IPS DF 19.7 (cell line): ENCODE measurements at places on chromosomes 1 and 21.

- DNase-seq, result no peak
Measured at GRCh38 chr1:179632868-179633267, 41.2 kb downstream of the TDRD5 start.

GRCh38 chr1:116485071-116485735, 85.6 kb downstream of the CD58 start:
- DNase-seq, result peak; percentile 69

DNA sequence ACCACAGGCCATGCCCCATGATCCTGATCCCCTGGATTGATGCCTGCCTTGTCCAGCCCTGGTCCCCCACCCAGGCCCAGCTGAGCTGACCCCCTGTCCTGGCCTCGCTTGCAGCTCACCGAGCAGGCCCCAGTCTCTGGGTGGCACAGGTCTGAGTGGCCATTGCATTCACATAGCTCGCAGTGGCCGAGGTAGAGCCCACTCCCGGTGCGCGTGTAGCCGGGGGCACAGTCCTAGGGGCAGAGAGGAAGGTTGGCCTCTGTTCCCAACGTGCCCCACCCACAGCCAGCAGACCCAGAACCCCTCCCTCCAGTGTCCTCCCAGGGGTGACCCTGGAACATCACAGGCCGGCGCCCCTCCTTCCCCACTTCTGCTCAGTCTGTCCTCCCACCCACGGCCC, 51.9 kb downstream of the LDLRAD2 start:
- DNase-seq, result no peak

DNA sequence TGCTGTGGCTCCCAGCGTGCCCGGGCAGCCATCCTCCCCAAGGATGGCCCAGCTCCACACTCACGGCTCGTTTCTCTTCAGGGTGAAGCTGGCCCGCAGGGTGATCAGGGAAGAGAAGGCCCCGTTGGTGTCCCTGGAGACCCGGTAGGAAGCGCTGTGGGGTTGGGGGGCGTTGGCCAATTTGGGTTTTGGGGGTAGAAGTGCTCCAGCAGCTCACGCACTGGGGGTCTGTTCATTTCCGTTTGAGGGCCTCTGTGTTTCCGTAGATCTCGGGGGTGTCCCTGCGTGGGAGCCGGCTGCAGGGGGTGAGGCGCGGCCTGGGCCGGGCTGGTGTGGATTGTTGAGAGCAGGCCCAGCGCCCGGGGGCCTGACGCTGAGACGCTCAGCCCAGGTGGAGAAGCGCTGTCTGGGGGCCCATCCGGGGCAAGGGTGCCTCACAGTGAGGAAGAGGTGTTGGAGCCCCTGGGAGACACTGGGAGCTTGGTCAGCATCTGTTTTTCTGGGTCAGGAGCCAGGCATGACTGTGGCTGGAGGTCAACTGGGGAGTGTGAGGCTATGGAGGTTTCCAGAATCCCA, 12.6 kb downstream of the COL6A1 start:
- DNase-seq, result no peak

GRCh38 chr1:29883986-29884385, 647.7 kb downstream of the PTPRU start:
- no peak for DNase-seq

- no peak for DNase-seq
Measured at GRCh38 chr1:28374297-28374696, 4.8 kb downstream of the PHACTR4 start.

DNA sequence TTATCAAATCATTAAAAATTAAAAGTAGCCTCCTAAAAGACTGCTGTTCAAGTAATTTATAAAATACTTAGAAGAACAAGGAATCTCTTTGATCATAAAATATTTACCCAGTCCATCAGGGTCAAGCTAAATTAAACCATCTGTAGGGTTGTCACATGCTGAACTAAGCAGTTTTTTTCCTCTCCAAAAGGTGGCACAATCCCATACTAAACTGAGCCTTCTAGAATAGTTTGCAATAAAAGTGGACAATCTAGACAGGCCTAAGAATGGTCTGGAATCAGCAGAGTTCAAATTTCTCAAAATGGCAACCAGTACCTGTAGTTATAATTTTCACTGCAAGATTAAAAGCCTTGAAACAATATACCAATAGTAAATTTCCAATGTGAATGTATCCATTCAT, 194.8 kb downstream of the EIF4G3 start:
- DNase-seq, result no peak

DNA sequence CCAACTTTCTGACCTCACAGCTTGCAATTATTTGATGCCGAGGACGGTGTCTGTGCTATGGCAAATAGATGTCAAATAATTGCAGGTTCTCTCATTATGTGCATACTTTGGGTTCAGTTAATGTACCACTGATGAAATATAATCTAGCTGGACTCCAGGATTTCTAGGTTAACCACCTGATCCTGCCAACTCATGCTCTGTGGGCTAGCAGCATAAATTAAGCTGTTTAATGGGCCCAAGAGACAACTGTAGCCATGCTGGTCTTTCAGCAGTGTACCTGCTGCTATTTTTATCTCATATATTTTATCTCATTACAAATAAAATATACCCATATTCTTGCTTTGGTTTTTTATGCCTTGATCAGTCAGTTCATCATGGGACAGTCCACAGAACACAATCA, 43.3 kb upstream of the HP1BP3 start:
- no peak for DNase-seq

DNA sequence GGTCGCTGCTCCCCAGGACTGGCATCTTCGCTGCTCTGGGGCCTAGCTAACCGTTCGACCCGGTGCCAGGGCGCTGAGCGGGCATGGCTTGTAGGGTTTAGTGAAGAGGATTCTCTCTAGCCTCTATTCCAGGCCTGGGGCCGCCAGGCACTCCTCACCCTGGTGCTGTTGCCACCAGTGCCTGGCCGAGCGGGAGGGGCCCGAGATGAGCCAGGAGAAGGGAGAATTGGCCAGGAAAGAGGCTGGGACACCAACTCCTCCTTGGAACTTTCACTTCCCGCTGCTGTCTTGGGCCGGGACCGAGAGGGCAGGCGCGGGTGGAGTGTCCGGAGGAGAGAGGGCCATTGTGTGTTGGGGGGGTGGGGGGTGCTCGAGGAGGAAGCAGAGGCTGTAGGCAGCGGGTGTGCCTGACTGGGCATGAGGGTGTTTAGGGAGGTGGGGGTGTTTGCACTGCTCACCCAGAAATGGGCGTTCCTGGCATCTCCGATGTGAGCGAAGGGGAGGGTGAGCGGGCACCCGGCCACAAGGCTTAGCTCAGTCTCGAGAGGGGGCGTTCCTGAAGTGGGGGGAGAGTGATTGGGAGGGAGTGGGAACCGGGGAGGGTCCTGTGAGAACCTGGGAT, 772 bp downstream of the ADAM15 start:
- DNase-seq, result no peak

GRCh38 chr1:33126411-33127000, 45.6 kb downstream of the AZIN2 start:
- no peak for DNase-seq

DNA sequence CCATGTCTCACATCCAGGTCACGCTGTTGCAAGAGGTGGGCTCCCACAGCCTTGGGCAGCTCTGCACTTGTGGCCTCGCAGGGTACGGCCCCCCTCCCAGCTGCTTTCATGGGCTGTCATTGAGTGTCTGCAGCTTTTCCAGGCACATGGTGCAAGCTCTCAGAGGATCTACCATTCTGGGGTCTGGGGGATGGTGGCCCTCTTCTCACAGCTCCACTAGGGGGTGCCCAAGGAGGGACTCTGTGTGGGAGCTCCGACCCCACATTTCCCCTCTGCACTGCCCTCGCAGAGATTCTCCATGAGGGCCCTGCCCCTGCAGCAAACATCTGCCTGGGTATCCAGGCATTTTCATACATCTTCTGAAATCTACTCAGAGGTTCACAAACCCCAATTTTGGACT, 219.4 kb downstream of the LRRC7 start:
- DNase-seq, result no peak

DNA sequence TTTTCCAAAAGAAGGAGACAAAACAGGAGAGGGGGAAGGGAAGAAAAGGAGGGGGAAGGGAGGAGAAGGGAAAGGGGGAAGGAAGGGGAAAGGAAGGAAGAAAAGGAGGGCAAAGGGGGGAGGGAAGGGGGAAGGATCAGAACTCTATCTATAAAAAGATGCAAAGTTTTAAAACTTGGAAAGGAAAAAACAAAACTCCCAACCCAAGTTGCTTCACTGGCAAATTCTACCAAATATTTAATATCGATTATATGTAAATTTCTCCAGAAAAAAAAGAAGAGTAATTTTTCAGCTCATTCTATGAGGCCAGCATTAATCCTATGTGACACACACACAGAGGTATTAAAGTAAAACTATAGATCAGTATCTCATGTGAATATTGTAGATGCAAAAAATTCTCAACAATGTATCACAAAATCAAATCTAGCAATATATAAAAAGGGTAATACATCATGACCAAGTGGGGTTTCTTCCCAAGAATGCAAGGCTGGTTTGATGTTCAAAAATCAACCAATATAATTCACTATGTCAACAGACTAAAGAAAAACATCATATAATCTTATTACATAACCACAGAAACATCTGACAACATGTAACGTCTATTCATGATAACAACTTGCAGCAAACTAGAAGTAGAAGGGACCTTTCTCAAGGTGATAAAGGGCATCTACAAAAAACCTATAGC, 57.9 kb downstream of the MAN1A2 start:
- DNase-seq, result no peak

DNA sequence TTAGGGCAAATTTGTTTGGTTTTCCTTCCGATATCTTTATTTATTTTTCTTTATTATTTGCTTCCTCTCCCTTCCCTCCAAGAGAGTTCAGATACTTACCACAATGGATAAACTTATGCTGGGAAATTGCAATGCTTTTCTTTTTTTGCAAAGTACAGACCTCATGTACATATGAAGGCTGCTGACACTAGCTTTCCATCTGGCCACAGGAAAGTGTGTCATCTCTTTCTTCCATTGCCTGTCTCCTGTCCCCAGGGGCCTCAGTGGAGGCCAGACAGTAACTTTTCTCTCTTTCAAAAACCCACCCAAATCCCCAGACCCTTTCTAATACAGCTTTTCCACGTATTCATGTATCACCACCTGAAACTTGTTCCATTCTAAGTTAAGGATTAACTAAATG, 73.9 kb downstream of the ST6GALNAC3 start:
- no peak for DNase-seq

GRCh38 chr1:197200272-197200899, 53.9 kb upstream of the ASPM start:
- no peak for DNase-seq

- no peak for DNase-seq
Measured at GRCh38 chr1:61981870-61982660, 212.6 kb upstream of the L1TD1 start.

DNA sequence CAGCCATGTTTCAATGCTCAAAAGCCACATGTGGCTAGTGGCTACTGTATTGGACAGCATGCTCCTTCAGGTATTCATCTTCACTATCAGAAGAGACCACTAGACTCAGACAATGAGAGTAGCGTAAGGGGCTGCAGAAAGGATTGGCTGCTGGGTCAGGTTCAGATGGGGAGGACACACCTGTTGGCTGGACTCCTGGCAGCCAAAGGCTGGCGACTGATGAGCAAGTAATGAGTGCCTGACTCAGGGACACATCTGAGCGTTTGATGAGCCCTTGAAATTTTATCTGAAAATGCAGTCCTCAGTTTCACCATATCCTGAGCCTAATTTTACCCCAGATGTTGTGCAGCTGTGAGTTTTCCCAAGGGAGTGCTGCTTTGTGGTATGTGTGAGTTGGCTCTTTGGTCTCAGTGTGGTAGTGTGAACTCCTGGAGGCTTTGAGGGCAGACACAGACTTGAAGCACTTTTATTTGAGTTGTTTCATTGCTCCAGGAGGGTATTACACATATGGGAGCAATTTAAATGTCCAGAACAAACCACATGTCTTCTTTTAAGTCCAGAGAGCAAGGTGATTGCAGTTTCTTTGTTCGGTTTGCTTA, 9.6 kb downstream of the ST6GALNAC3 start:
- DNase-seq, result no peak

GRCh38 chr1:18996548-18997177, 40.2 kb upstream of the IFFO2 start:
- DNase-seq, result no peak

DNA sequence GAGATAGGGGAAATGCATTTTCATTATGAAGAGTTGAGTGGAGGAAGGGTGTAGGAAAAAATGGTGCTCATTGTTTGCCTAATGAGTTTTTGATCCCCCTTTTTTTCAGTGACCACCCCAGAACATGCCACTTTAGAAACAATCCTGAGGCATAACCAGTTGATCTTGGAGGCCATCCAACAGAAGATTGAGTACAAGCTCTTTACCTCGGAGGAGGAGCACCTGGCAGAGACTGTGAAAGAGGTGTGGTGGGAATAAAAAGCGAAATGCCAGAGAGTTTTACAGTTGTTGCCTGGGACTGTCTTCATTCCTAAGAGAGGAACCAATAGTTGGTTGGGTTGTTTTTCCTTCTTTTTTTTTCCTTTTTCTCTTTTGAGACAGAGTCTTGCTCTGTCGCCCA, 54.3 kb upstream of the EPHA8 start:
- no peak for DNase-seq

GRCh38 chr1:66778969-66779368, 22.1 kb downstream of the INSL5 start:
- no peak for DNase-seq

GRCh38 chr1:197126691-197127090, 19.8 kb downstream of the ASPM start:
- DNase-seq, result no peak

DNA sequence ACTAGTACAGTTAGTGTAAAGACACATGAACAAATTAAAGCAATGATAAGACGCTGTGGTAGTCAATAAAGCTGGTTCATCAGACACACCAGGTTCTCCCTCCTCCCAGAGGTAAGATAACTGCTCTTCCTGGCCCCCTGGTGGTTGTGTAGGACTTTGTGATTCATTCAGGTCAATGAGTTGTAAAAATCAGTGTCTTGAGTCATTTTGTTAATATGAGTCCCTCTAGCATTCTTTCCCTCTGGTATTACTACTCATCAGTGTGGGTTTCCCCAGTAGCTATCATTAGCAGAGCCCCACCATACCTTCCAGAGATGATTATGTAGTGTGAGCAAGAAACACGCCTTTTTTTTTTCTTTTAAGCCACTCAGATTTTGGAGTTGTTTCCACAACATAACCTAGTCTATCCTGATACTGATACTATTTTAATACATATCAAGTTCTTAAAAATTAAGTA, 3.6 kb upstream of the SETDB1 start:
- peak; percentile 28 for DNase-seq

GRCh38 chr1:2088458-2088857, 38.2 kb downstream of the PRKCZ start:
- no peak for DNase-seq

- no peak for DNase-seq
Measured at GRCh38 chr1:1013922-1014648, 788 bp downstream of the ISG15 start.

GRCh38 chr1:173995475-173995874, 26.7 kb downstream of the RC3H1 start:
- no peak for DNase-seq

- no peak for DNase-seq
Measured at GRCh38 chr1:45952072-45952471, 148.7 kb downstream of the MAST2 start.

DNA sequence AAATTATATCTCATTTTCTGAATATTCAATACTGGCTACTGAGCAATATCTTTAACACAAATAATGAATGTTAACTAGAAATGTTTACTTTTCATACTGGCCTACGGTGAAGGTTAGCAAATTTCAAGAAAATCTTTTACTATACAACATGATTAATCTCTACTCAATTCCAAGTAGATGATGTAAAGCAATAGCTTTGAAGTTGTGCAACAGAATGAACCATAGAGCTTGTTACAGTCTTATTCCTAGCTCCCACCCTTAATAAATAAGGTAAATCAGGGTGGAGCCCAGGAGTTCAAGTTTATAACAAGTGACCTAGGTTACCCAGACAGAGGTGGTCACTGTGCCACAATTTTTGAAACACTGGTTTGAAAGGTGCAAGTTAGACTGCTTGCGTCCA, 1678.1 kb downstream of the KCNT2 start:
- DNase-seq, result no peak

GRCh38 chr1:62346886-62347285, 27.7 kb upstream of the KANK4 start:
- no peak for DNase-seq
